ENCODE measurements at places on chromosomes 5 and 9.

DNA sequence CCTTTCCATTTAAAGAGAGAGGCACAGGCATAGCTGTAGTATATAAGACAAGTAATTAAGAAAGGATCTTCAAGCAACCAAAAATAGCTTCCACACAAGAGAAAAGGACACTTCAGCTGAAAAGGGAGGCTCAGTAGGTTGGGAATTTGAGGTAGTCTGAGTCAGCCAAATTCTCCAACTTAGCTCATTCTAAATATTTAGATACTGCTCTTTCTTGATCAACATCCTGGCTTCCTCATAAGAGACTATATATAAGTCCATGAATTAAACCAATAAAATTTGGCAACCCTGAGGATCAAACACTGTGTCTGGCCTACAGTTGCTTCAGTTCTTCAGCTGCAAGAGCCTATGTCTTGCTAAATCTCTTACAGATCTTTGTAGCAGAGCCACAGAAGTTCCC lies 17.8 kb downstream of the HINT1 start:
- no peak for DNase-seq

DNA sequence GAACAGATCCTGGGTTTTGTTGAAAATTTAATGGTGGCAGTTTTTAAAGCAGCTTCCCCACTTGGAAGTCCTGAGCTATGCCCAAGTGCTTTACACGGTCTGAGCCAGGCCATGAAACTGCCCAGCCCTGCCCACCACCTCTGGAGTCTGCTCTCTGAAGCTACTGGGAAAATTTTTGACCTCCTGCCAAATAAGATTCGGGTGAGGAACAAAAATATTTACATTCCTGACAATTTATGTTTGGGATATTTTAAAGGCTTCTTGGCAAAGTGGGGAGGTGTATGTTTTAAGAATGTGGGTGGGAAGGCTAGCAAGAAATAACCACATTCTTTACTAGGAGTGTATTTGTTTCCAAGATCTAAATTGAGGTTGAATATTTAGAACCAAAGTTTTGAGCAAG lies 50.0 kb downstream of the HACD4 start:
- DNase-seq: no peak

GRCh38 chr9:96376891-96377874 lies 6.3 kb downstream of the SLC35D2 start:
- DNase-seq: no peak

GRCh38 chr5:33321026-33321425 lies 119.7 kb upstream of the TARS1 start:
- no peak for DNase-seq

DNA sequence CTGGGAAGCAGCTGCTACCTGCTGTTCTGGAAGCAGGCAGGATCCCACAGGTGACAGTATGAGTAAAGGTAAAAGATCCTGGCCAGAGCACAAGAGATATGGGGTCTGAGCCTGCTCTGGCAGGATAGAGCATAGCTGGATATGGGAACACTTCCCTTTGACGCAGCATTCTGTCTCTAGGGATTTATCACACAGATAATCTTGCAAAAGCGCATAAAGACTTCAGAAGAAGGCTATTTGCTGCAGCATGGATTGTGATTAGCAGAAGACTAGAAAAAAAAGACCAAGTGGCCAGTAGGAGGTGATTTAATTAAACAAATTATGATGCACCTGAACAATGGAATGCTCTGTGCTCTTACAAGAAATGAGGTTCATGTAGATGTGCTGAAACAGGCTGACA lies 52.4 kb upstream of the PWWP2A start:
- DNase-seq: no peak

DNA sequence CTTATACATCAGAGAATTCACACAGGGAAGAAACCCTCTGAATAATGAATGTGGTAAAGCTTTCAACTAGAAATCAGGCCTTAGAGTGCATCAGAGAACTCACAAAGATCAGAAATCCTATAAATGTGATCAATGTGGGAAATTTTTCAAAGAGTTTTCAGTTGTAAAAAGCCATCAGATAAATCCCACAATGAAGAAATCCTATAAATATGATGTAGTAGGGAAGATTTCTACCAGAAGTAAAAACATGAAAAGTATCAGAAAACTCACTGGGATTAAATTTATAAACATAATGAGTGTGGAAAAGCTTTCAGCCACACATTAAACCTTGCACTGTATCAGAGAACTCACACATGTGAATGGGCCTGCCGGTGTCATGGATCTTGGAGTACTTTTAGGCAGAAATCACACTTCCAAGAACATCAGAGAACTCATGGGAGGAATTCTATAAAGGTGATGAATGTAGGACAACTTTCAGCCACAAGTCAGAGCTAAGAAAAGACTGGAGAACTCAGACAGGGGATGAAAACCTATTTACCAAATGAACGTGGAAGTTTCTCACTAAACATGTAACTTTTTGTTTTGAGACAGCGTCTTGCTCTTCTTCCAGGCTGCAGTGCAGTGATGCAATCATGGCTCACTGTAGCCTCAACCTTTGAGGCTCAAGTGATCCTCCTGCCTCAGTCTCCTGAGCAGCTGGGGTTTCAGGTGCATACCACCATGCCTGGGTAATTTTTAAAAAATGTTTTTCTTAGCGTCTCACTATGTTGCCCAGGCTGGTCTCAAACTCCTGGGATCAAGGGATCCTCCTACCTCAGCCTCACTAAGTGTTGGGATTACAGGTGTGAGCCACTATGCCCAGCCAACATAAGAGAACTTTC lies 39.5 kb downstream of the ZNF510 start:
- DNase-seq: no peak

GRCh38 chr5:9851458-9851857 lies 221.3 kb upstream of the TAS2R1 start:
- no peak for DNase-seq

DNA sequence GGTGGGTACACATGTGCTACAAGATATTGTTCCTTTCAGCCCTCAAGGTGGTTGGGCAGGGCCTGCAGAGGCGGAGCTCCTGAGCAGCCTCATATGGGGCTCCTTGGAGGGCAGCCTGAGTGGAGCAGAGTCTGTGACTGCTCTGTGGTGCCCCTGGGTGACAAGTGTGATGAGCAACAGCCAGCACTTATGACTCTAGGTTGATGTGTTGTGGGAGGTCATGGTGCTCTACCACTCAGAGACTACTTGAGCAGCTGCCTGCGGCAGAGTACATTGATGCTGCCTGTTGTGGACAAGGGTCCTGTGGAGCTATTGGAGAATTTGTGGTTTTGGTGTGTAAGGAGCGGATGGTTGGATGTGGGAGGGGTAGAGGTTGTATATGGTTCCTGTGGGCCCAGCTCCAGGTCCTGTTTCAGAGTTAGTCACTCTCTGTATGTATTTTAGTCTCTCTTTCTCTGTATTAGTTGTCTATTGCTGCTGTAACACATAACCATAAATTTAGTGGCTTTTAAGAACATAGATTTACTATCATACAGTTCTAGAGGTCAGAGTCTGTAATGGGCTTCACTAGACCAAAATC lies 141.3 kb downstream of the SREK1 start:
- no peak for DNase-seq

GRCh38 chr9:137781906-137782585 lies 95.5 kb upstream of the CACNA1B start:
- DNase-seq: no peak

DNA sequence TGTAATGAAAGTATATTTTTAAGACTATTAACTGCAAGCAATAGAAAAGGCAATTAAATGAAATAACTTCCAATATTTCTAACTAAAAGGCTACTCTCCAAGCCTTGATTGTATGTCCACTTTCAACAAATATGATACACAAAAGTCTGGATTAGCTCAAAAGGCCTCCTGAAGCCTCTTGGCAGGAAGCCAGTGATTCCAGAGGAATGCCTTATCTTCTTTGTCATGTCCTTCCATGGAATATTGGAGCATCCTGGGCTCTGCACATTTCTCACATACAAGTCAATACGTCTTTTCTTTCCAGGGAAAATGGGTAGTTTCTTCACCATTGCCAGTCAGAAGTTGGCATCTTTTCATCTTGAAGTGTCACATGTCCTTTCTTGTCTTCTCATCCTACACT lies 357.8 kb downstream of the KDM4C start:
- DNase-seq: no peak

DNA sequence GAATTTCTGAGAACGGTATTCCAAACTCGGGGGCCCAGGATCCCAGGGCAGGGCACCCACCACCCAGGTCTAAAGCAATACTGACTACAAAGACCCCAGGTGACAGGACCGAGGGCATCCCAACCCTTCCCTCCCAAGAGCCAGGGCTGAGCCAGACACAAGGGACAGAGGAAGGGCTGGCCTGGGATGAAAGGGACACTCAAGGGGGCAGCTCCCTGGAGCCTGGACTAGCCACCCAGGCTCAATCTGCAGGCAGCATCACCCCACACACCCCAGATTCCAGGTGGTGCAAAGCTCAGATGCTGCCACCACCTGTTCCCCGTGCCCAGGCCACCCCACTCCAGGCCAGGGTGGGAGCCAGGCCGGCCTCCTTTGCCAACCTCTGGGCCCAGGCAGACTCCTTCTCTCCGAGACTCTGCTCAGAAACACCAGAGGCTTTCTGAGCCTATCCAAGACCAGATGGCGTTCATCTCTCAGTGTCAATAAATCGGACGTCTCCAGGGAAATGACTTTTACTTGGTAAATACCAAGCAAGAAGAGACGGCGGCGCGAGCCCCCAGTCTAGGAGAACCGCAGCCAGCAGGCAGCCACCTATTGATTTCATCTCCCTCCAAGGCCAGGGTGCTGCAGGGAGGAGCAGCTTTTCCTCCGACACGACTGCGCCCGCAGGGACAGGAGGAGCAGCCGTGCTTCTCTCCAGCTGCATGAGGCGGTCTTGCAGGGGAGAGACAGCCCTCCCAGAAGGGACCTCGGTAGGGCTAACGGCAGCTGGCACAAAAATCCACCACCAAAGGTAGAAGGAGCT lies 94.1 kb upstream of the ADAMTS2 start:
- no peak for DNase-seq

GRCh38 chr5:10593531-10594181 lies 29.8 kb downstream of the ANKRD33B start:
- no peak for DNase-seq

DNA sequence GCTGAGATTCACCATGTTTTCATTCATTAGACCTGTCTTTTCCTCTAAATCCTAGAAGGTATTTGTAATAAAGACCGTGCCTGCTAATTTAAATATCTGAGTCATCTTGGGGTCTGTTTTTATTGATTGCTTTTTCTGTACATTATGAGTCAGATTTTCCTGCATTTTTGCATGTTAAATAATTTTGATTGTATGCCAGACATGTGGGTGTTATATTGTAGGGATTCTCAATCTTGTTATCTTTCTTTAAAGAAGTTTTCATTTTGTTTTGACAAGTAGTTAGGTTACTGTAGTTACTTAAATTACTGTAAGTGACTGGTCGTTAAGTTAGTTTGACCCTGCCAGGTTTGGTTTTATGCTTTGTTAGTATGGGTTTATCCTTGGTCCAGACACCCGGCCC lies 35.1 kb downstream of the EXOSC2 start:
- DNase-seq: no peak

DNA sequence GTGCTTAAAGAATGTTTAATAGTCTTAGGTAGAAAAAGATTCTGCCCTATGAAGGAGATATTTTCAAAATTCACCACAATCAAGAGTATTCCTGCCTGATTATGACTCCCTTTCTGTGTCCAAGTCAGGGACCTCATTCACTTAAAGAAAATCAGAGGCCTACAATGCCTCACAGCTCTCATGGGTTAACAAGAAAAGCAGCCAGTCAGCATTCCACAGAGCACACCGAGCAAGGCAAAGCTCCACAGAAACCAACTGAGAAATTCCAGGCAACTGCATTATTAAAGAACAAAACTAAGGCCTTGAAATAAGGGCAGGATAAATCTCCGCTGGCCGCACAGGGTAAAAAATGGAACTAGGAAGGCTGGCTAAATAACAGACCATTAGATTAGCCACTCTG lies 161.1 kb downstream of the TARS1 start:
- no peak for DNase-seq

- DNase-seq: no peak
Observed at GRCh38 chr5:16879191-16879590, 56.9 kb downstream of the MYO10 start.

GRCh38 chr5:145915970-145916638 lies 20.3 kb upstream of the SH3RF2 start:
- no peak for DNase-seq

GRCh38 chr5:8845296-8845695 lies 700.6 kb downstream of the SEMA5A start:
- no peak for DNase-seq

DNA sequence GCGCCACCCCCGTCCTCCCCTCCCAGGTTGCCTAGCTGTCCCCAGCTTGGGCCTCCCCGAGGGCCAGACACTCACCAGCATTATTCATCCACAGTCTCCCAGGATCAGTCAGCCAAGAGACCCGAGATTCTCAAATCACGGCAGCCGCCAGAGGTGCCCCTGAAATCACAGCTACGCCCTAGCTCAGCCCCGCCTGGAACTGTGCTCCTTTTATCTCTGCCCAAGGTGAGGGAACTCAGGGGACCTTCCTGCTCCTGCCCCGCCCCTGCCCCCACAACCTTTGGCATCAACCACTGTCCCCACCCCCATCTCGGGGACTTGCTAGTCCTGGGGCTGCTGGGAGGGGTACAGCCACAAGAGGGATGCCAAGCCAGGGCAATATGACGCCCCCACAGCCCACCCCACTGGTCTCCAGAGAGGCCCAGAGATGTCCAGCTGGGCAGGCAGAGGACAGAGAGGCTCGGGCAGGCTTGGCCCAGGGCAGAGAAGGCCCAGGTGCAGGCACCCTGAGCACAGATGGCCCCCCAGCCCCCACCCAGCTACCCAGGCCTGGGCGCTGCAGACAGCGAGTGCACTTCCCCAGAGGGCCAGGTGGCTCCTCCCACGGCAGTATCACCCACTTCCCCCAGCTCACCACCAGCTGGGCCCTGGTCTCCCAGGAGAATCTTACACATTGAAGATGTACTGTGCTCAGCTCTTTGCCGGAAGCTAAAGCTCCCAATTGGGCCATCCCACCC lies at the start of gene FUT7:
FUT7 (minus strand) TSS at position 185 of the 737 bp plus-strand sequence; CDS start at position 88, 97 bp downstream.
- DNase-seq: peak; percentile 23

DNA sequence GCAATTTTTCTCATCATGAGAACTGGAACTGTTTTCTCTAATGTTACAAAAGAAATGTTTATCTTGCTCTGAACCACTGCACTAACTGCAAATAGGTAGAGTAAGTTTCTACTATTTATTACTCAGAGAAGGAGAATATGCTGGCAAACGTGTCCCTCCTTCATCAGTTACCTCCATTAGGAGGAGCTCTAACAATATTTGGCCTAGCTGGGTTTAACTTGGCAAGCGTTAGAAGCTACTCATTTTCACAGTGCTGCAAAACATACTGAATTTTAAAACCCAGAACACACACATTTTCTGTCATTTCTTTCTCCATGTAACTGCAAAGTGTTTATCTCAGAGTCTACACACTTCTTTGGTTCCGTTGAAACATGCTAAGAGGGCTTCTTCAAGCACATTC lies 101.0 kb upstream of the GABRG2 start:
- no peak for DNase-seq

Measured in activated T-cell treated with anti-CD3 and anti-CD28 coated beads for 24 hours (primary cell).